ENCODE measurements at places on chromosomes 3 and 15.
A peak's percentile ranks its signal among the peaks of the same experiment; 100 is the strongest.

- DNase-seq = no peak
Measured at GRCh38 chr3:18987862-18988447, 160.4 kb upstream of the KCNH8 start.

GRCh38 chr3:60884005-60884404, 367.2 kb downstream of the FHIT start:
- DNase-seq = no peak

GRCh38 chr3:182259579-182259978, 533.7 kb upstream of the ATP11B start:
- no peak for DNase-seq

DNA sequence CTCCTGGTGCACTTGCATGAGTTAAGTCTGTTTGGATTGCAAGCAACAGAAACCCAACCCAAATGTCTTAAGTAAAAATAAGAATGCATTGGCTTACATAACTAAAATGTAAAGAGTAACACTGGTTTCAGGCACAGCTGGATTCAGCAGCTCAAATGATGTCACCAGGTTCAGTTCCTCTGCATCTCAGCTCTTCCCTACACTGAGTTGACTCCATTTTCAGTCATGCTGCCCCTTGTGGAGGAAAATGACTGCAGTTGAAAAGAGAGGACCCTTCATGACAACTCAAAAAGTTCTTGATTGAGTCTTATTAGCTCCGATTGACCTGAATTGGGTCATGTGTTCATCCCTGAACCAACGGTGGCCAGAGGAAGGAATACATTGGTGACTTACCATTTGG, 138.5 kb upstream of the ABI3BP start:
- no peak for DNase-seq

GRCh38 chr3:151145713-151146070, 57.3 kb downstream of the GPR171 start:
- DNase-seq = no peak

DNA sequence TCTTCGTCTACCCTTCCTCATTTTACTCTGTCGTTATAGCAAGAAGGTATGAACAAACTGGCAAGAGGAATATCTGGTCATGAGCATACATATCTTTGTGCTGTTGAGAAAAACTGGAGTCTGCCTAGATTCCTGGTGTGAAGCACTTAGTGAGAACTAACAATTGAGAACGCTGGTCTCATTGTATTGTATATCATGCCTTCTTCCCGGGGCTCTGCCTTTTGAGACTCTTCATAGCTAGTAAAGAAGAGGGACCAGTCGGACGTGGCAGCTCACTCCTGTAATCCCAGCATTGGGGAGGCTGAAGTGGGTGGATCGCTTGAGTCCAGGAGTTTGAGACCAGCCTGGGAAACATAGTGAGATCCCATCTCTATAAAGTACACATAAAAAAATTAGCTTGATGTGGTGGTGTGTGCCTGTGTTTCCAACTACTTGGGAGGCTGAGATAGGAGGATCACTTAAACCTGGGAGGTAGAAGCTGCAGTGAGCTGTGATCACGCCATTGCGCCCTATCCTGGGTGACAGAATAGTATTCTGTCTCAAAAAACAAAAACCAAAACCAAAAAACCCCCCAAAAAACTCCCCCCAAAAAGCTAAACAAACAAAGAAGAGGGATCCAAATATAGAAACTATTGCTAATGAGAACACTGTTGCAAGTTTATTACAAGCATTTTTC, 11.8 kb downstream of the CMC1 start:
- no peak for DNase-seq

DNA sequence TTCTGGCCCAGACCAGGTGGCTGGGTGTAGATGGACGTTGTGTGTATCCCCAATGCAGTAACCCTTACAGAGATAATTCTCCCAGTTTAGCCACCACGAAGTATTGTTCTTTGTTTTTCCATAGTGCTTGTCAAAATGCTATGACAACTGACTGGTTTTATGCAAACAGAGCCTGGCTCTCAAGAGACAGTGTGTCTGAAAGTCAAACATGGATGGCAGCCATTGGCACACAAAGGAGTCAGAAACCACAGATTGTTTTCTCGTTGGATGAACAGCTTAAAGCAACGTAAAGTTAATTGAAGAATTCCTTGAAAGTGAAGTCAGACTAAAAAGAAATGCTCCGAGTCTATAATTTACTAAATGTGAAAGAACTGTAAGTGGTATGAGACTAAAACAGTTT, 91.2 kb downstream of the FILIP1L start:
- no peak for DNase-seq

DNA sequence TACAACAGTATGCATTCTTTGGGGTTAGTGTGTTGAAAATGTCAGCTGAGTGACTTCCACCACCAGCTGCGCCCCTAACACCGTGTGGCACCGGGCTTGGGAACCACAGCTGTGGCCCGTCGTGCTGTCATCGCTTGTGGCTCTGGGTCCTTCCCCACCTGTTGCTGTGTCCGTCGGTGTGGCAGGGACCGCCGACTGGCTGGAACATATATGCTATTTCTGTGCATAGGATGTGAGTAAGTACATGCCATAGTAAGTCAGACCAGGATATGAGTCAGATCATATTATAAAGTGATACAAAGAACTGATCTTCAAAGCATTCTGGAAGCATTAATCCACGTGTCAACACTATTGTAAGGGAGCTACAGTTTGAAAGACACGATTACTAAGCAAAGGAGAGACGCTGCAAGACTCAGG, 31.9 kb downstream of the EHD4 start:
- peak; percentile 19 for DNase-seq

- no peak for DNase-seq
Measured at GRCh38 chr3:121871430-121871829, 22.8 kb upstream of the SLC15A2 start.

DNA sequence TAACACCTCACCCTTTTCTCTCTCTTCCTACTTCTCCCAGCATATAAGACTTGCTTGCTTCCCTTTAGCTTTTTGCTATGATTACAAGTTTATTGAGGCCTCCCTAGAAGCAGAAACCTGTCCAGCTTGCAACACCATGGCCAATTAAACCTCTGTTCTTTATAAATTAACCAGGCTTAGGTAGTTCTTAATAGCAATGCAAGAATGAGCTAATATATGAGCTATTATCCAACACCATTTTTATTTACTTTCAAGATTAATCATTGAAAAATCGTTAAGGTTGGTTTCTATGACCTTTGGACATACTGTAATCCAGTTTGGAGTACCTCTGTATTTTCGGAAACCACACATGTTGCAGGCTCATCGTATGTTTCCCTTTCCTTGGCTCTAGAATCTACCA, 643.1 kb downstream of the ZPLD1 start:
- DNase-seq = no peak

DNA sequence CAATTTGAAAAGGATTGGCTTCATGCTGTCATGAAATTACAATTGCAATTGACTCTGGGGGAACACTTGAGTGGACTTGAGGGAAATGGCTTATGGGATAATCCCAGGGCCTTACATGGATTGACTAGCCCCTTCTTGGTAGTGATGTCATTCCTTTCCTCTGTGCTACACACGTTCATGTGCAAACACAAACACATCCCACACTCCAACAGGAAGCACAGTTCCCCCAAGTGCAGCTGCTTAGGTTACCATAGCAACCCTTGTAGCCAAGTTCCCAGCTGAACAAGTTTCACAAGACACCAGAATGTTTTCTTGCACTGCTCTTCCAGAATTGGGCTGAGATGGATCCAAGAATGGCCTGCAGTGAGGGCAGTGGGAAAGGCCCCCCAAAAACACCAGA, 217.0 kb downstream of the ZNF621 start:
- DNase-seq = no peak

- no peak for DNase-seq
Measured at GRCh38 chr15:64991536-64992135, 1.9 kb upstream of the SPG21 start.

GRCh38 chr3:130850044-130850797, 43.7 kb upstream of the ATP2C1 start:
- peak; percentile 14 for DNase-seq

GRCh38 chr3:103711670-103712069, 1276.9 kb downstream of the ZPLD1 start:
- DNase-seq = no peak

GRCh38 chr3:63977893-63978292, 45.4 kb downstream of the PSMD6 start:
- DNase-seq = no peak

GRCh38 chr15:89845305-89845893, 30.7 kb upstream of the ANPEP start:
- DNase-seq = no peak

DNA sequence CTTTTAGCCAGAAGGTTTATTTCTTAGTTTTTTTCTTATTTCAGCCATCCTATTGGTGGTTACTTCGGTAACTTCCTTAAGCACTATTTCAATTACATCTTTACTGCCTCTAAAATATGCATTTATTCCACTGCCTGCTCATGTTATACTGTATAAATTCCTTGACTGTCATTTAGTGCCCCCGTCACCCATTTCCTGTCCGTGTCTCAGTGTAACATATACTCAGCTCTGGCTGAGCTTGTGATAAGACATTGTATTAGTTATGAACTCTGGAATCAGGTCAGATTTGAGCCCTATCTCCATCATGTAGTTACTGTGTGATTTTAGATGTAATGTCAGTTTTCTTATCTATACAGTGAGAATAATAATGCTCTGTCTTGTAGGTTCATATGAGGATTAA, 24.2 kb downstream of the PIAS1 start:
- DNase-seq = no peak

DNA sequence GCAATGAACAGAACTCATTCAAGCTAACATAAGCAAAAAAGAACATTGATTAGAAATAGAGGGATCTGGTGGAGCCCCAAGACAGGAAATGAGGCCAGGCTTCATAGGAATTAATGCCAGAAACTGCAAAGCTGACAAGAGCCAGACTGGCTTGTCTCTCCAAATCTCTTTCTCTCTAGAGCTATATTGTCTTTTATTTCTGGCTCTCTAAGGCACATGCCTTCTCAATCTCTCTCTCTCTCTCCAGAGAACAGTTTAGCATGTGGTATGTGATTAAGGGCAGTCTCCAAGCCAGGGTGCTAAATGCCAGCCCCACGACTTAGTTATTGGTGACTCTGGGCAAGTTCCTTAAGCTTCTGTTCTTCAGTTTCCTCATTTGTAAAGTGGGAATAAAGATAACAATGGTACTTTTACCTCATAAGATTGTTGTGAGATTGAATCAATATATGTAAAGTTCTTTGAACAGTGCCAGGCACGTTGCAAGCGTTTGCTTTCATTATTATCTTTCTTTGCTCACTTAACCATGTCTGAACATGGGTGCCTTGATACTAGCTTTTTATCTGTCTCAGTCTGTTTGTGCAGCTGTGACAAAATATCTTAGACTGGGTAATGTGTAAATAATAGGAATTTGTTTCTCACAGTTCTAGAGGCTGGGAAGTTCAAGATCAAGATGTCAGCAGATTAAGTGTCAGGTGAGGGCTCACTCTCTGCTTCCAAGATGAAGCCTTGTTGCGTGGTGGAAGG, 123.2 kb downstream of the BDH1 start:
- DNase-seq = no peak

GRCh38 chr15:101318147-101318819, 23.2 kb upstream of the SNRPA1 start:
- DNase-seq = no peak

DNA sequence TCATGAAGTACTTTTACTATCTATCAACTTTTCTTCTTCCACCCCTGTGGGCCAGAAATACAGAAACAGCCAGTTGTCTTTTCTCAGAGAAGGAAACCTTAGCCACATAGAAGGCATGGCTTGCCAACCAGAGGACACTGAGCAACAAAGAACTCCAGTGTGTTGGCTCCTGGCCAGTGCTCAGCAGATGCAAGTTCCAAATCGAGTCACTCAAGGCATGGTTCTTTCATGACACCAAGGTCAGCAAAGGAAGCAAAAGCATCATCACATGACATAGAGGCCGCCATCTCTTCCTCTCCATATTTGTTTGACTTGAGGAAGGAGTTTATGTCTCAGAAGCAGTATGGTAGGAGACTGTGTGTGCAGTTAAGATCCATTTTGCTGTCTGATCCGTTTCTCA, 92.2 kb downstream of the MYLK start:
- no peak for DNase-seq

DNA sequence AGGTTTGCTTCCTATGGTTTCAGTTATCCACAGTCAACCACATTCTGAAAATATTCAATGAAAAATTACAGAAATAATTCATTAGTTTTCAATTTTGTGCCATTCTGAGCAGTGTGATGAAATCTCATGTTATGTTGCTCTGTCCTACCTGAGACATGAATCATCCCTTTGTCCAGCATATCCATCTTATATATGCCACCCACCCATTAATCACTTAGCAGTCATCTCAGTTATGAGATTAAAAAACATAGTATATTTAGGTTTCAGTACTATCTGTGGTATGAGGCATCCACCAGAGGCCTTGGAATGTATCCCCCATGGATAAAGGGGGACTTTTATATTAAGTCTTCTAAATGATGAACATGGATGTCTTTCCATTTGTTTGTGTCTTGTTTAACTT, 64.7 kb upstream of the PROK2 start:
- no peak for DNase-seq

GRCh38 chr15:66595931-66596545, 30.2 kb upstream of the LCTL start:
- no peak for DNase-seq

- no peak for DNase-seq
Measured at GRCh38 chr15:65806397-65806796, 14.3 kb upstream of the DENND4A start.

DNA sequence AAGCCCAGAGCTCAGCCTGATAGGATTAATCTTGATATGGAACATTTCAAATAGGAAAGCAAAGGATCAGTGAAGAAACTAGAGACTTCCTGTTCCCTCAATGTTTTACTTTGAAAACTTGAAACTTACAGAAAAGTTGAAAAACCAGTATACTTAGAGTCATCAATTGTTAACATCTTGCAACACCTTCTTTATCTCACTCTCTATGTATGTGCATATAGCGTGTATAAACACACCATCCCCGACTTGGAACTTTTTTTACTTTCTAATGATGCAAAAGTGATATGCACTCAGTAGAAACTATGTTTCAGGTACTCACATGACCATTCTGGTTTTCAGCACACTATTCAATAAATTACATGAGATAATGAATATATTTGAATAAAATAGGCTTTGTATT, 60.5 kb downstream of the SEC22A start:
- no peak for DNase-seq

DNA sequence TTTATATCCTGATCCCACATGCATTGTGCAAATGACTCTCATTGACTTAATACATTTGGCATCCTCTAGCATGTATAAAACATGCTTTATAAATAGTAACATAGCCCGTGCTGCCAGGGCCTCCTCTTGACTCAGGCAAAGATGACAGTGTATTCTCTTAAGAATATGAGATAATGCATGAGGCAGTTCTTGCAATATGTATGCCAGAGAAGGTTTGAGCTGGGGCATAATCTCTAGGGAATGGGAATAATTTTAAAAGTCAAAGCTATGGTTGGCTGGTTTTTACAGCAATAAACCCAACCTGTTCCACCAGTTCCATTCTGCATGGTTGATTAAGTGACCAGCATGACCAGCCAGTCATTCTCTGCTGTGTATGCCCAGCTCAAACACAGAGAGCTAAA, 179.0 kb upstream of the PFN2 start:
- no peak for DNase-seq

- no peak for DNase-seq
Measured at GRCh38 chr3:100570811-100571210, 38.6 kb upstream of the ADGRG7 start.

GRCh38 chr3:51381333-51381705, 3.8 kb upstream of the MANF start:
- no peak for DNase-seq

All from activated CD8-positive, alpha-beta memory T cell treated with anti-CD3 and anti-CD28 coated beads for 48 hours (primary cell).